ENCODE measurements at places on chromosomes 16 and 17.

DNA sequence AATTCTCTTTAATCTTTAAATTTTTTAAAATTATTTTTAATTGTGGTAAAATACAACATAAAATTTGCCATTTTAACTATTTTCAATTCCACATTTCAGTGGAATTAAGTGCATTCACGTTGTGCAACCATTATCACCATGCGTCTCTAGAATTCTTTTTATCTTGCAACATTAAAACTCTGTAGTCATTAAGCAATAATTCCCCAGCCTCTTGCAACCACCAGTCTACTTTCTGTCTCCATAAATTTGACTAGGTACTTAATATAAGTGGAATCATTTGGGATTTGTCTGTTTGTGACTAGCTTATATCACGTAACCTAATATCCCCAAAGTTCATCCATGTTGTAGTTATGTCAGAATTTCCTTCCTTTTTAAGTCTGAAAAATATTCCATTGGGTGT is 79.1 kb downstream of the TAOK1 start:
- DNase-seq = no peak

GRCh38 chr17:3708366-3708765 is 12.4 kb upstream of the P2RX5 start:
- DNase-seq = no peak

DNA sequence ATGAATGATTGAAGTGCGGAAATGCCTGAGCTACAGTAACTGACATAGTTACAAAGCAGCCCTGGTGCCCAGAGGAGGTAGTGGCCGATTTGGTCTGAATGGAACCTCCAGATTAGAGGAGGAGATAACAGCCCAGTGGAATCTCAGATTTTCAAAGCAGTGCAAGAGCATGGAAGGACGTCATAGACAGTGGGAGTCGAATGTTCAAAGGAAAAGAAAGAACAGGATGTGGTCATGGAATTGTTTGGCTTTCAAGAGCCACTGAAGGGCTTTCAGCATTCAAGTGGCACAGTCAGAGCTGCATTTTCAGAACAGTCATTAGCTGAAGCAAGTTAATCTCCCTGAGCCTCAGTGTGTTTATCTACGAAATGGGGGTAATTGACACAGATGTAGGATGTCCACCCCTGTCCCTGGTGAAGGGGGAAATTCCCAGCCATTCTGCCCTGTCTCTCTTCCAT is 104.6 kb upstream of the CACNG3 start:
- no peak for DNase-seq

DNA sequence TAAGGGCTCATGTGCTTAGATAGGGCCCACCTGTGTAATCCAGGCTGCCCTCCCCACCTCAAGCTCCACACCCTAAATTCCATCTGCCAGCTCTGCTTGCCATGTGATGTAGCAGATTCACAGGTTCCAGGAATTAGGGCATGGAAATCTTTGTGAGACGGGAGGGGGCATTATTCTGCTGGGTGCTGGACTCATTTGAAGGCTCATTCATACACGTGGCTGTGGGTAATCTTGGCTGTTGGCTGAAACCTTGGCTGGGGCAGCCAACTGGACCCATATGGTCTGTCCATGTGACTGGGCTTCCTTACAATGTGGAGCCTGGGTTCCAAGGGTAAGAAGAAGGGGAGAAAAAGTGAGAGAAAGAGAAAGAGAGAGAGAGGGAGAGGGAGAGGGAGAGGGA is 115.1 kb downstream of the CYLD start:
- DNase-seq = no peak

DNA sequence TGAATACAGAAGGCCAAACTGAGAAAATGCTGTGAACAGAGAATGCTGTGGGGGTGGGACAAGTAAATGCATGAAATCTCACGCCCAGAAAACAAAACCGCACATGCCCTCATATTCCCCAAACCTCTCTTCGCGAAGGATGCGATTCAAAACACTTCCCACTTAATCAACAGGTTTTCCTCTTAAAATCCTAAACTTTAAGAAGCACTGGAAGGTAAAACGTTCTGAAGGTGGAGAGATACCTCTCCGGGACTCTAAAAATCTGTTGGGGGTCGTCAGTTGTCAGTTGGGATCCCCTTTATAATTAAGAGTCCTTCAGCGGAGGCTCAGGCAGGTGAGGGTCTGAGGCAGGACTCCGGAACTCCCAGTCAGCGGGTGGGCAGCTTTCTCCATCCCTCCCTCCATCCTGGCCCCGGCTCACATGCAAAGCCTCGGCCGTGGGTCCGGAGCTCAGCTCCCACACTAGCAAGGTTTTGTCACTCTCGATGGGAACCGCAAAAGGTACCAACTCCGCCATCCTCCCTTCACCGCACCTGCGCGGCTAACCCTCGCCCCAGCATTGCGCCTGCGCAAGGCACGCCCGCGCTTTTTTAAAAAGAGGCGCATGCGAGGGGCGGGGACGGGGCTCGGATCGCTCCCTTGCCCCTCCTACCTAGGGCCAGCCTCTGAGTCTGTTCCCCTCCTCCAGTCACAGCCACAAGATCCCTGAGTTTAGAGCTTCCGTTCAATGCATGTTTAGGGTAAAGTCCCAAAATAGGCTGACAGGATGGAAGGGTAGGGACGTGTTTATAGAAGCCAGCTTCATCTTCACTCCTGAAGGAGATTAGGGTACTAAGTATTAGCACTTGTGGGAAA is at the start of gene RDM1:
TSS of gene RDM1 (minus strand) at position 563 of the 855 bp plus-strand sequence. CDS start at position 517, 46 bp downstream.
- DNase-seq = no peak

- DNase-seq = no peak
Measured at GRCh38 chr17:65139101-65139764, 2.1 kb downstream of the RGS9 start.

GRCh38 chr16:2163211-2163881 is 7.8 kb downstream of the TRAF7 start:
- DNase-seq = no peak

- DNase-seq = no peak
Measured at GRCh38 chr17:70030371-70030770, 44.7 kb upstream of the KCNJ16 start.

DNA sequence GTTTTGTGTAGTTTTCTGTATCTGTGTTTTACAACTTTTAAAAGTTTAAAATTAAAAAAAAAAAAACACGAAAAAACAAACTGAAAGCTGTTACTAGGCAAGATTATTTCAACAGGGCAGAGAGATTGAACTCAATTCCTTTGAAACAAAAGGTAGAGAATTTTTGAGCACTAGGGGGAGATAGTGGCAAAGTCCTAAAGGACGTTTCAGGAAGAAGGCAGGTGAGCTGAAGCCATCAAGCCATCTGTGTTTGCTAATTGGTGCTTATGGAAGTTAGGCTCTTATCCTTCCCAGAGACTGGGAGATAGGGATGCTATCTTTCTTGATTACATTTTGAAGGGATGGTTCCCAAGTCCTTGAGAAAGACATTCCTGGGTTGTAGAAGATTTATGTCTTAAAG is 70.6 kb upstream of the CLEC3A start:
- DNase-seq = no peak

DNA sequence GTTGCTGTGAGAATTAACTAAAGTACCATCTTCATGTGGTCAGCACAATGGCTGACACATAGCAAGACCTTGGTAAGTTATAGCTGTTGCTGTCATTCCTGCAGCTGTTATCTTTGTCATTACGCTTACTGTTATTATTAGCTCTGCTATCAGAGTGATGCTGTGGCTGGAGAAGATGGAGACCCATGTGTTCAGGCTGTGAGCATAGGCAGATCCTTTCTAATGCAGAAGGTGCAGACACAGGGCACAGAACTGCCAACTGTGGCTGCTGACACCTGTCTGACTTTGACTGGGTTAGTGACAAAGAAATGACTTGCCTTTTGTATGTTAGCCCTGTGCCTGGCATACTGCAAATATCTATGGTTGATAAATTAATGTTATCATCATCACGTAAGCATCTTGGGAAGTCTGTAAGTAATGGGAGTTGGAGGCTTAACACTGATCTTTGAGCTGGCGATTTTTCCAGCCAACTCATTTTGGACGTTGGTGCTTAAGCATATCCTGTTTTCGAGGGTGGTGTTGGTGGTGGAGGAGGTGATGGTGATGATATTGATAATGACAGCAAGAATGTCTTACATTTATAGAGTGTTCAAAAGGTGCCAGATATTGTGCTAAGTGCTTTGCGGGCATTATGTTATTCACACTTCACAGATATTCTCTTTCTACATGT is 695.3 kb downstream of the WWOX start:
- DNase-seq = no peak

- no peak for DNase-seq
Measured at GRCh38 chr17:55420776-55421178, 858 bp downstream of the MMD start.

- DNase-seq = no peak
Measured at GRCh38 chr17:31413081-31413799, 21.8 kb downstream of the RAB11FIP4 start.

DNA sequence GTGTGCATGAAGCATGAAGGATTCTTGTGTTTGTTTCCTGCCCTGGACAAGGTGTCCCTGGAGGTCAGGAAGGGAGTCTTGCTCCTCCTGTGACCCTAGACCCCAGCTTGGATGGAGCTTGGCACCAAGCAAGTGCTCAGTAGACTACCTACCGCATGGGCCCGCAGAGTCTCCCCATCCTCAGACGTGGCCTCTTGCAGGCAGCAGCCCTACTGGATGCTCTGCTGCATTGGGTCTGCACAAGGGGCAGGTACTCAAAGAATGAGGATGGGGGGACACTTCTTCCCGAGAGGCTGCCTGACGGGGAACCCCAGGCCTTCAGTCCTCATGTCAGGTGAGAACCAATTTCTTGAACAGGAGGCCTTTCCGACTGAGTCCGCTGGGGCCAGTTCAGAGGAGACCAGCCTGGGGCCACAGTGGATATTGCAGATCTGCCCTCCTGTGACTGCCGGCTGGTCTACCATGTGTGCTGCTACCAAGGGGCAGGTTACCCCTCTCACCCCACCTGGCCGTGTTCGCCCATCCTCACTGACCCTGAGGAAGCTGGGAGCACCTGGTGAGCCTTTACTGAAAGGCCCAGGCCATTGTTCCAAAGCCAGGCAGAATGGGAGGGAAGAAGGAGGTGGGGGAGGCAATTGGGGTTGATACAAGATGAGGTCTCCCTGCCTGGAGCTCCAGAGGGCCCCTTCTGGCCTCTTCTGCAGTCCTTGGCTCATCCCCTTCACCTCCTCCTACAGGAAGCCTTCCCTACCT is 206.3 kb downstream of the RAB11FIP4 start:
- DNase-seq = no peak

DNA sequence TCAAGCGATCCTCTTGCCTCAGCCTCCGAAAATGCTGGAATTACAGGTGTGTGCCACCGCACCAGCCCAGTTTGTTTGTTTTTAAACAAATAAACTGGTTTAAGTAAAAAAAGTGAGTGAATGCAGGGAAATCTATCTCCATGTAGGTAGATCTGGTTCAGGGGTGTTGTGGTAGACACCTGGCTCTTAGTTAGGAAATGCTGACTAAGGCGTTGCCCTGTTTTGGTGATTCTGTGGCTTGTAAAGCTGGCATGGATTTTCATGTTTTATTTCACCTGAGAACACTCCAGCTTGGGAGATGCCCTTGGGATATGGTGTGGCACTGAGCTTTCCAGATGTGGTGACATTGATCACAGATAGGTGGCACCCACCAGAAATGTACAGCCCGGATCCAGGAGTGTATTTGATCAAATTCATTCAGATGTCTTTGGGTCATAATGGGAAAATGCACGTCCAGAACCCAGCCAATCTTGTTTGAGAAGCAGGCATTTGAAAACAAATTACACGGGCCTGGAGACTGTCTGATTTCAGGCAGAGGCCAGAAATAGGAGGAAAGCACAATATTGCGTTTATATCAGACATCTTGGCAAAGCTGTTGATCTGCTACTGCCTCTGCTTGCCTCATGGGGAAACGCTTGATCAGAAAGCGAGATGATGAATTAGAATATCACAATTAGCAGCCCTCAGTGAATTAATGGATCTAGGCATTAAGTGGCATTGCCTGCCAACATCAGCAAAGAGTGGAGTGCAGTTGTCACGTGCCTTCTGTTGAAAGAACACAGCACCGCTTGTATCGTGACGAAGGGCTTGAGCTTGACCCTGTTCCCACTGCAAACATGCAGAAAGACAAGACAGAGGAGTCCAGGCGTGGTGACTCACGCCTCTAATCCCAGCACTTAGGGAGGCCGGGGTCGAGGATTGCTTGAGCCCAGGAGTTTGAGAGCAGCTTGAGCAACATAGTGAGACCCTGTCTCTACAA is 7.3 kb upstream of the IL34 start:
- no peak for DNase-seq

DNA sequence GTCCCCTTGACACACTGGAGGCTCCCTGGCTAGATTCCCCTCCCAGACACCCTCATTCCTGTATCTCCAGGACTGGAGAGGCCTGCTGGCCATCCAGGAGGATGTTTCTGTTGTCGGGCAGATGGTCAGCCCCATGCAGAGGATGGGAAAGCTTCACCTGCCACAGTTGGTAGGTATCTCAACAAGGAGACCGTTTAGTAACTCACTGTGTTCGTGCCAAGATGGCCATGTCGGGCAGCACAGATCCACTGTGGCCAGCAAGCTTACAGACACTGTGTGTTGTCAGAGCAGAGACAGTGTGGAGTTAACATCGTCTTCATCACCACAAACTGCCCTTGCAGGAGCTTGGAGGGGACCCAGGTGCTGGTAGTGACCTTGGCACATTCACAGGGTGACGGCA is 390.9 kb downstream of the SEC14L1 start:
- DNase-seq = no peak

DNA sequence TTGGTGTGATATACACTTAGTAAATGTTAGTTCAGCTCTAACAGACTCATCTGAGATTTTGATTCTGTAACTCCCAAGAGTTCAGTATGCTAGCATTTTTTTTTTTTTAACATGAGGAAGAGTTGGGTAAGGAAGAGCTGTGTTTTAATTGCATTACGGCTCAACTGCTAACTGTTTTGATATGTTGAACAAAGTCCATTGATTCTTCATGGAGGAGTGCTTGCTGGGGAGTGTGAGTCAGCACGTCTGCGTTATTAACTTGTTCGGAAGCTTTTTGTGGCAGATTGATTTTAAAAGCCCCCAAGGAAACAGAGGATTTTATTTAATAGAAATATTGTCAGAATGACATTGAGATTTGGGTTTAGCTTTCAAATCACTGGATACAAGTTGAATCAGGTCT is 45.8 kb downstream of the PITPNC1 start:
- no peak for DNase-seq

DNA sequence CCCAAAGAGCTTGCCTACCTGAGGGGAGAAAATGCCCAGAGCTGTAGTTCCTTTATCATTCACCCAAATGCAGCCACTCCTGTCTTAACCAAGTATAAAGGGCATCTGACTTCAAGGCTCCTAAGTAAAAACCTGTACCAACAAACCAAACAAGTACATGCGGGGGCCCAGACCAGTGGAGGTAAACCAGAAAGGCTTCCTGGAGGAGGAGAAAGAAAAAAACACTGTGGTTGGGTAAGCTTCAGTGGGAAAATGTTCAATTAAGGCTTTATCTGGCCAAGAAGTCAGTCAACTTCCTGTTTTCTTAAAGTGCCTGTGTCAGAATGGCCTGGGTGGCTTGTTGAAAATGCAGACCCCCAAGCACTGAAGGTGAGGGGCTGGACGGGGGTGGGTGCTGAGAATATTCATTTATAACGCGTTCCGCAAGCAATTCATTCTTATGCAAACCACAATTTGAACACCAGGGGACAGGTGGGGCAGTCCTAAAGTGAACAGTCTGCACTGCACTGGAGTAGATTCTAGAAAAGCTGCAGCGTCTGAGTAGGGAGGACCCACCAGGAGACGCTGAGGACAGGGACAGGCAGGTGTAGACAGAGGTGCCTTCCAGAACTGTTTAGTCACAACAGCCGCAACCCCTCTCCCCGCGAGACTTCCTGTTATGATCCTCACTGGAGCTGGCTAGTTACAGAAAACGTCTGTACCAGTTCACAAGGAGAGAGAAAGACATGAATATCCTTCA is 467.1 kb downstream of the SOX9 start:
- no peak for DNase-seq
